ENCODE measurements at places on chromosomes 1 and 21.

DNA sequence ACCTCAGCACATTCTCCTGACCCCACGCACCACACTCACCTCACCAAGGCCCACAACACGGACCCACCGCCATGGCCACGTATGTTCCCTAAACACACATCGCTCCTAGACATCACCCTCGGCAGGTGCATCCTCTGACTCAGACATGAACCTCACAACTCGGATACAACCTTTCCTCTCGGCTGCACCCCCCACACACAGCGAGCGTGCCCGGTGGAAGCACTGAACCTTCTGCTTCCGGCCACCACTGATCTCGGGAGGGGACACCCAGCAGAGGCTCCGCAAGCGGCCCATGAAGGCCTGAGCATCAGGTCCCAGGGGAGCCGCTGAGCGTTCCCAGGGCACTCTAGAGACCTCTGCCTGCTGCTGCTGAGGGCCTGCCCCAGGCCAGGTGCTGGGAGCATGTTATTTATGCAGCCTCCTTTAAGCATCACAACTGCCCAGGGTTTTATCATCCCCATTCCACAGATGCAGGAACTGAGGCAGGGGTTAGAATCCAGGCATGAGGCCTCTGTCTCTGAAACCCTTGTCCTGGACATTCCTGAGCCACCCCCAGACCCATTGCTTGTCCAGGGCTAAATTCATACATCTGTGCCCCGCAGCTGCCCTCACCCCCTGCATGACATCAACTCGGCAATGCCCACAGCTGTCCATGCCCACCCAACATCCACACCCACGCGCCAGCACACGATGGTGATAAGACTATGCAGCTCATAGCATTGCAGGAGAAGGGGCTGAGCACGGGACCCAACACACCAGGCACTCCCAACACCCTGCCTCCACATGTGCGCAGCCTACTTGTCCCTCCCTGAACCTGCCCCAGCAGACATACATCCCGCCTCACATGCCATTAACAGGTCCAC lies 27.0 kb downstream of the SDC3 start:
- H3K4me3 ChIP-seq, result no peak overlapping the region
- H3K27me3 ChIP-seq, result no peaks in the 10 kb centered on the region
- no peak overlapping the region for H3K27ac ChIP-seq
- peaks cover 1% of the 10 kb centered on the region for H3K36me3 ChIP-seq

DNA sequence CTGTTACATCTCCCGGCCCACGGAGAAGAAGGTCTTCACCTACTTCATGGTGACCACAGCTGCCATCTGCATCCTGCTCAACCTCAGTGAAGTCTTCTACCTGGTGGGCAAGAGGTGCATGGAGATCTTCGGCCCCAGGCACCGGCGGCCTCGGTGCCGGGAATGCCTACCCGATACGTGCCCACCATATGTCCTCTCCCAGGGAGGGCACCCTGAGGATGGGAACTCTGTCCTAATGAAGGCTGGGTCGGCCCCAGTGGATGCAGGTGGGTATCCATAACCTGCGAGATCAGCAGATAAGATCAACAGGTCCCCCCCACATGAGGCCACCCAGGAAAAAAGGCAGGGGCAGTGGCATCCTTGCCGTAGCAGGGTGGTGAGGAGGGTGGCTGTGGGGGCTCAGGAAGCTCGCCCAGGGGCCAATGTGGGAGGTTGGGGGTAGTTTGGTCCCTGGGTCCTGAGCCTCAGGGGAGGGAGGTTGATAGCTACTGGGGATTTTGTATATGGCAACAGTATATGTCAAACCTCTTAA lies 2.3 kb downstream of the GJB4 start:
- DNase-seq, result no peak
- H3K27me3 ChIP-seq, result no peaks in the 10 kb centered on the region
- H3K36me3 ChIP-seq, result no peaks in the 10 kb centered on the region
- H3K27ac ChIP-seq, result no peak overlapping the region

DNA sequence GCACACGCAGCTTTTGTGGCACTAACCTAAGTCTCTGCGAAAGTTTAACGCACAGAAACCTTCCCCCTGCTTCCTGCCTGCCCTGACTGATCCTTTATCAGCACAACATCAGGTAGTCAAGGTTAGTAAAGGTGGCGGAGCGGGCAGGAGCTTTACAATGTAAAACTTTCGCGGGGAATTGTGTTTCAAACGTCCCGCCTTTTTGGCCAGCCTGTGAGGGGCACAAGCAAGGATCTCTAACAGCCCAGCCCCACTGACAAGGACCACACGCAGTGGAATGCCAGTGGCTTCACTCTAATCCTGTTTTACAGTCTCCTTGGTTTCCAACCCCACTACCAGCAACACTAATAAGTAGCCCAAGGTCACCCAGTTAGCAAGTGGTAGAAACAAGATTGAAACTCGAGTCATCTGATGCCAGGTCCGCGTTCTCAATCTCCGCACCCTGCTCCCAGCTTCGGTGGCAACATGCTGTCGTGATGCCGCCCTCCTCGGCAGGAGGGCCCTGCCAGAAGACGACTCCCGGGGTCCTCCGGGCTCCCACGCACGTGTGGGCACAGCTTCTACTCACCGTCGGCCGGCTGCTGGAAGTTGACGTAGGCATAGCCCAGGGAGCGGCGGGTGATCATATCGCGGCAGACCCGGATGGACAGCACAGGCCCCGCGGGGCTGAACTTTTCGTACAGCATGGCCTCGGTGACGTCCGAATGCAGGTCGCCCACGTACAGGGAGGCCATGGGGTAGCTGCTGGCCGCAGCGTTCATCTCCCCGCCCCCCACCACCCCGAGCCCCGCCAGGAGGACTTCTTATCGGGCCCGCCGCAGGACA lies 1.2 kb downstream of the PABPC4 start:
- H3K27ac ChIP-seq, result peak overlapping the region; percentile 65
- DNase-seq, result no peak
- H3K36me3 ChIP-seq, result peaks cover 19% of the 10 kb centered on the region
- peak overlapping the region; percentile 80 for H3K4me3 ChIP-seq

GRCh38 chr21:34834852-34835501 lies 166.2 kb downstream of the CLIC6 start:
- peaks cover 26% of the 10 kb centered on the region for H3K4me1 ChIP-seq
- no peak for DNase-seq
- peak overlapping the region; percentile 5 for H3K27ac ChIP-seq
- no peaks in the 10 kb centered on the region for H3K27me3 ChIP-seq
- no peak overlapping the region for H3K4me3 ChIP-seq

DNA sequence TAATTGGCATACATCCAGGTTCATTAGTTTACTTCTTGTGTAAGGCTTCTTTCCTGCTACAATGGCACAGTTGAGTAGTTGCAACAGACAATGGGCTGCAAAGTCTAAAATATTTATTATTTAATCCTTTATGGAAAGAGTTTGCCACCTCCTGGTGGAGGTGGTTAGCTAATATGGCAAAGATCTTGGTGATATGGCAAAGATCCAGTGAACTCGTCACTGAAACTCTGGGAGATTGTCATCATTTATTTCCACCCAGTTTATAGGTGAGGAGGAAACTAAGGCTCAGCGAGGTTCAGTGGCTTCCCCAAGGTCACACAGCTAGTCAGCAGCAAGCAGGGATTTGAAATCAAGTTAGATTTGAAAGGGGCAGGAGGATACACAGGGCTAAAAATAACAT lies 16.1 kb upstream of the IFFO2 start:
- no peak overlapping the region for H3K4me3 ChIP-seq
- no peak for DNase-seq
- no peak overlapping the region for H3K27ac ChIP-seq
- no peaks in the 10 kb centered on the region for H3K27me3 ChIP-seq
- H3K36me3 ChIP-seq, result no peaks in the 10 kb centered on the region

DNA sequence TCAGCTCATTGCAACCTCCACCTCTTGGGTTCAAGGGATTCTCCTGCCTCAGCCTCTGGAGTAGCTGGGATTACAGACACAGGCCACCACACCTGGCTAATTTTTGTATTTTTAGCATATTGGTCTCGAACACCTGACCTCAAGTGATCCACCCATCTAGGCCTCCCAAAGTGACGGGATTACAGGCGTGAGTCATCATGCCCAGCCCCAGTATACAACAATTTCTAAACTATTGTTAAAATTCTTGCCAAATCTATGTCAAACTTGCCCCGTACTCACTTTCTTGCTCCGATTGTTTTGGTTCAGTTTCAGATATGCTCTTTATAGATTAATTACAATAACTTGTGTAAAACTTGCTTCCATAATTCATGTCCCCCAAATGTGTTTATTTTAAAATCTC lies 4.1 kb downstream of the RGS18 start:
- DNase-seq, result no peak
- no peaks in the 10 kb centered on the region for H3K36me3 ChIP-seq
- H3K4me1 ChIP-seq, result no peaks in the 10 kb centered on the region
- H3K27ac ChIP-seq, result no peak overlapping the region
- H3K4me3 ChIP-seq, result no peak overlapping the region
- H3K27me3 ChIP-seq, result no peaks in the 10 kb centered on the region

GRCh38 chr1:77642196-77642595 lies 40.3 kb downstream of the ZZZ3 start:
- DNase-seq, result no peak
- no peak overlapping the region for H3K27ac ChIP-seq
- peaks cover 19% of the 10 kb centered on the region for H3K4me1 ChIP-seq
- no peaks in the 10 kb centered on the region for H3K36me3 ChIP-seq

DNA sequence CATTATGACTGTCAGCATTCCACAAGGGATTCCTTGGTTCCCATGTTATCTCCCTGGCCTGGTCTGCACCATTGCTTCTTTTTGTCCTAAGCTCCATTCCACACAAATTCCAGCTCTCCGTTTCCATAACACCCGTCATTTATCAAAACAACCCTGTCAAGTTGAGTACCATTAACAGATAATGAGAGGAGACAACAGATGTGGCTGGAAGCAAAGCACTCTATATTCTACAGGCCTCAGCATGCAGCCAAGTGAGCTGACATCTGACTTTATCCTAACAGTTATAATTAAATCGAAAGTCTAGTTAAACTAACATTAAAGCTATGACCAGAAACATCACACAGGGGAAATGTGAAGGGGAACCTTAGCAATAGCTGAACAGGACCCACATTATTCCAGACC lies 110.4 kb downstream of the RERE start:
- H3K36me3 ChIP-seq, result no peaks in the 10 kb centered on the region
- H3K27ac ChIP-seq, result no peak overlapping the region
- no peaks in the 10 kb centered on the region for H3K27me3 ChIP-seq

- H3K27me3 ChIP-seq, result no peaks in the 10 kb centered on the region
- no peaks in the 10 kb centered on the region for H3K36me3 ChIP-seq
- H3K27ac ChIP-seq, result no peak overlapping the region
- no peak overlapping the region for H3K4me3 ChIP-seq
- no peak for DNase-seq
These were observed 634.4 kb downstream of the MATN1 start for GRCh38 chr1:30089024-30089430.

DNA sequence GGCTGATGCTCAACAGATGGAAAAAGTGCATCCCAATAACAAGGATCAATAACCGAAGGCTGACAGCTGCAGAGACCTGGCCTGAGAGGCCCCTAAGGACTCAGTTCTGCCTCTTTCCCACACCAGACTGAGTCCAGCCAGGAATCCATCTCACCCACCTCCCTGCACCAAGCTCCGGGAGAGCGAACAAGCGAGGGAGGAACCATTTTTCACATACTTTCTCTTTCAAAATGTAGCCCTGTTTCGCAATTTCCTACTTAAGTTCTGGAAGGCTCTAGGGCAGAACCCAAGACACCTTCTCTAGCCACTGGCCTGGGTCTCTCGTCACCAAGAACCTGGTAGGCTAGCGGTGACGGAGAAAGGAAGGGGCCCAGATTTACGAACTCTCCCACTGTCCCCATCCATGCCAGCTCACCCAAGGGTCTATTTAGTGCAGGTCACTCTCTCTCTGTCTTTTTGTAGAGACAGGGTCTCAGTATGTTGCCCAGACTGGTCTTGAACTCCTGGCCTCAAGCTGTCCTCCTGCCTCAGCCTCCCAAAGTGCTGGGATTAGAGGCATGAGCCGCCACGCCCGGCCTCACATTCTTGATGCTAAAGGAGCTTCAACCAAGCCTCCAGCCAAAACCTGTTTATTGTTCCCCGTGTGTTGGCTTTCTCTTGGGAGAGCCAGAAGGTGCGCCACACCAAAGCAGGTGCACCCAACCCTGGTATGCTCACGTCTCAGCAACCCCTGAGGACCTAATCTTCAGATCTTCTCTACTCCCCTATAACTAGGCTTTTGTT lies 10.9 kb upstream of the GNL2 start:
- no peaks in the 10 kb centered on the region for H3K36me3 ChIP-seq
- H3K4me1 ChIP-seq, result no peaks in the 10 kb centered on the region
- no peak overlapping the region for H3K27ac ChIP-seq
- no peaks in the 10 kb centered on the region for H3K27me3 ChIP-seq
- H3K4me3 ChIP-seq, result no peak overlapping the region
- DNase-seq, result no peak

GRCh38 chr1:202007805-202008489 lies 2.4 kb upstream of the ELF3 start:
- no peaks in the 10 kb centered on the region for H3K27me3 ChIP-seq
- H3K4me3 ChIP-seq, result no peak overlapping the region
- H3K36me3 ChIP-seq, result peaks cover 24% of the 10 kb centered on the region
- no peak overlapping the region for H3K27ac ChIP-seq

DNA sequence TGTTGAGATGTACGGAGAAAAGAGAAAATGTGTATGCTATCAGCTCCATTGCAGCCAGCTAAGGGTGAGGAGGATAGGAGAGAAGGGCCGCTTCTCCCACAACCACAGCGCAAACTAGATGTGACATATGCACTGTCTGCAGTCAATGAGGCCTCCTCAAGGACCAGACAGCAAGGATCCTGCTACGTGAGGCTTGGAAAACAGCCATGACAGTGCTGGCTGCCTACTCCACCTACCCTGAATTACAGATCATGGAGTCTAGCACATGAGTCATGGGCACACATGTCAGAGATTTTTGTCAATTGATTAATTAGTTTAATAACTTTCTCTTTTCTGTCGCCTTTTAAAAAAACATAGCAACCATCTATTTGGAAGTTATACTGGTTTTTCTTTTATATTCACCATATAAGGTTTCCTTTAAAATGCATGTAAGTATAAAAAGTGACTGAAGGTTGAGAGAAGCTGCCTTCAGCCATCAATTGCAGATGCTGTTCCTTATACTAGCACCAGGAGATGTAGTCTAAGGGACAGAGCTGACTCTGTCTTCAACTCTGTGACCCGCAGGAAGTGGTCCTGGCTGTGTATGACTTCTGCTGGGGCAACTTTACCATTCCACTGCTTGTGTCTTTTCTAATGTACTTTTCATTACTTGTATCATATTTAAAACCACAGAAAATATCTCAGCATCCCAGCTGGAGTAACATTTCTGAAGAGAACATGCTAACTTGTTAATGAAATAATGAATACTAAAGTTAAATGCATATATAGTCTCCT lies 3.1 kb downstream of the VPS26C start:
- no peaks in the 10 kb centered on the region for H3K27me3 ChIP-seq
- peak overlapping the region; percentile 31 for H3K27ac ChIP-seq
- H3K4me3 ChIP-seq, result no peak overlapping the region
- peaks cover 34% of the 10 kb centered on the region for H3K4me1 ChIP-seq

DNA sequence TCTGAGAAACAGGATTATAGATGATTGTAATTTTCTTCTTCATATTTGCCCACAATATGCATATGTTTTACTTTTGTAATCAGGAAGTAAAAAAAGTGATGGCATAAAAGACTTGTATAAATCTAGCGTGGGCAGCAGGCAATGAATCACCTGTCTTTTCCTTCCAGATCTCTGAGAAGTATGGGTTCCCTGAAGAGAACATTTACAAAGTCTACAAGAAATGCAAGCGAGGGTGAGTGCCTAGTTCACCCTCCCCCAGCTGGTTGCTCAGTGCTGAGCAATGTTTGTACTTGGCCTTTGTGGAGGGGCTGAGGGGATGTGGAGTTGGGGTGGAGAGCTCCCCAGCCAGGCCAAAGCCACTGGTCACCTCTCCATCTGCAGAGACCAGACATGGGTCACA lies 30.7 kb downstream of the GRHL3 start:
- H3K4me3 ChIP-seq, result no peak overlapping the region
- H3K27ac ChIP-seq, result no peak overlapping the region
- H3K27me3 ChIP-seq, result no peaks in the 10 kb centered on the region
- no peak for DNase-seq
- no peaks in the 10 kb centered on the region for H3K4me1 ChIP-seq

Data from thoracic aorta (tissue), 2 donors.